SK-N-DZ (cell line): ENCODE measurements at places on chromosomes 13 and 19.

- DNase-seq = no peak
Observed at GRCh38 chr13:108643646-108644353, 14.4 kb downstream of the MYO16 start.

DNA sequence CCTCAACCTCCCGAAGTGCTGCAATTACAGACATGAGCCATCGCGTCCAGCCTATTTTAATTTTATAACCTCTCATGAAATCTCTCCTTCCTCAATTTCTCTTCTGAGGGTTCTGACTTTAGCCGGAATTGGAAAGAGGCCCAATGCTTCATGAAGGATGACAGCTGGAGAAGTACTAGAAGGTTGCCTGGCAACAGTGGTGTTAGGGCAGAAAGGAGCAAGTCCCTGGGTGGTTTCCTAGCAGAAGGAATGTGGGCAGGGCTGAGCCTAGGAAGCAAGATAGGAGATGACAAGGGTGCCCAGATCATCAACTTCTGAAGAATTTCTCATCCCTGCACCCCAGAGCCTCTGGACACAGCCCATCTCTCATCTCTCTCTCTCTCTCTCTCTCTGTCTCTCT lies 25.8 kb downstream of the CACNG6 start:
- DNase-seq = no peak

DNA sequence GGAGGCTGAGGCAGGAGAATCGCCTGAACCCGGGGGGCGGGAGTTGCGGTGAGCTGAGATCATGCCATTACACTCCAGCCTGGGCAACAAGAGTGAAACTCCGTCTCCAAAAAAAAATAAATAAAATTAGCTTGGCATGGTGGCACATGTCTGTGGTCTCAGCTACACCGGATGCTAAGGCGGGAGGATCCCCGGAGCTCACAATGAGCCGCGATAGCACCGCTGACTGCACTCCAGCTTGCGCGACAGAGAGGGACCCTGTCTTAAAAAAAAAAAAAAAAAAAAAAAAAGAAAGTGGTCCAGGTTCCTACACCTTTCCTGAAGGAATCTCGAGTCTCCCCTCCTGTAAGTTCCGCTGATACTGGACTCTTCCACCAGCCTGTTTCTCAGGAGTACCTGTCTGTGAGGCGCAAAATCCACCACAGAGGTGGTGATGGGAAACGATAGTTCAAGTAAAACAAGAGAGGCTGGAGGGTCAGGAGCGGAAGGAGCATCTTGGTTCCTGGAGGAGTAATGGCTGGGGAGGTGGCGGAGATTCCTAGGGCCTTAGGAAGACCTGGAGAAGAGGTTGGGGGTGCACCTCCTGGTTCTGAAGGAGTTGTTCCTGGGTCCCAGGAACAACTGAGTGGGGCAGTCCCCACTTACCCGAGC lies 471 bp downstream of the FUT1 start:
- no peak for DNase-seq

DNA sequence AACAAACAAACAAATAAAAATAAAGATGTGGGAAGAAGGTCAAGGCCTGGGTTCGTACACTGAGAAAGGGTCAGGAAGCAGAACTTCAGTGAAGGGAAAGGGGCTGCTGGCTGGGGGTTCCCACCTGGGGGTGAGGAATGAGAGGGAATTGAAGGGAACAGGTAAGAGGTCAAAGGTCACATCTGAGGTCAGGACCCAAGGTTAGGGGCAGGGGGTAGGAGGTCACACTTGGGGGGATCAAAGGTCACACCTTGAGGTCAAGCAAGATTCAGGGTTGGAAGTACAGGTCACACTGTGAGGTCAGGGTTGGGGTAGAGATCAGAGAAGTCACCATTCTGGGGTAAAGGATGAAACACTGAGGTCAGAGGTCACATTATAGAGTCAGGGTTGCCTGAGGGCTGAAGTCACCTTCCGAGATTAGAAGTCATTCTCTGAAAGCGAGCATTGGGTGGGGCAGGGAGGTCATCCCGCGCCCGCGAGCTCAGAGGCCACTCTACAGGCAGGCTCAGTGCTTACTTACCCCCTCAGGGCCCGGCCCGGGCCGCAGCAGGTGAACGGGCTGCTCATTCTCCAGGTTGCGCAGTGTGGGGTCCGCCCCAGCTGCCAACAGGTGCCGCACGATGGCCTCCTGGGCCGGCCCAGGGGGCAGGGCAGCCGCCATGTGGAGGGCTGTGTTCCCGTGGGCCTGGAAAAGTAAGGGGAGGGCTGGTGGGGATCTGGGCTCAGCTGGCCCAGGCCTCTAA lies 10.8 kb downstream of the NFKBID start:
- no peak for DNase-seq

DNA sequence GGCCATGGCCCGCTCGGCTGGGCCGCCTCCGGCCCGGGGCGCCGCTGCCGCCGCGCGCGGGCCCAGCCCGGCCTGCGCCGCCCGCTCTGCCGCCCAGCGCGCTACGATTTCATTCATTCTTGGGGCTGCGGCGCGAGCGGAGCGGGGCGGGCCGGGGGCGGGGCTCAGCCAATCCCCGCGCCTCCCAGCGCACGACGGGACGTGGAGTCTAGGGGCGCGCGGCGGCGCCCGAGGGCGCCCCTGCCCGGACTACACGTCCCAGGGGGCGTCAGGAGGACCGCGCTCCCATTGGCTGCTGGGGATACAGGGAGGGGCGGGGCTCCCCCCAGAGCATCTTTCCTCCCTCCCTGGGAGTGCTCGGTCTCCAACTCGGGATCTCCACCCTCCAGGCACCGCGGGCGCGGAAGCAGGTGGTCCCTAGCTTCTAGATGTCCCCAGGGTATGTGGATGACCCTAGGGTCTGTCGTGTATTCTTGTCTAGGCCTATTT lies 5.6 kb upstream of the DPF1 start:
- peak; percentile 93 for DNase-seq

DNA sequence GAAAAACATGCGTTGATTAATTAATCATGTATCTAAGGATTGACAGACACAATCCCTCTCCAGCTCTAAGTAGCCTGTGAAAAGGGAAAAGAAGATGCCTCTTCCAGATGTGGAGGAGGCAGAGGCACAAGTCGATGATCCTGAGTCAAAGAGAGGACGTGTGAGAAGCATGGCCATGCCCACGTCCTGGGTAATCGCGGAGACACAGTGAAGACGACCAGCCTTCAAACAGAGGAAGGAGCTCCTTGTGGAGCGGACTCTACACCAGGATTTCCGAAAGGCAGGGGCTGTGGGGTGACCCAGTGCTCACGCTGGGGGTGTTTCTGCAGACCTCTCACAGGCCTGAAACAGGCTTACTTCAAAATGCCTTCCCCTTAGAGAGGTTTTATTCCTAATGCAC lies 70.5 kb downstream of the COL4A1 start:
- DNase-seq = no peak

DNA sequence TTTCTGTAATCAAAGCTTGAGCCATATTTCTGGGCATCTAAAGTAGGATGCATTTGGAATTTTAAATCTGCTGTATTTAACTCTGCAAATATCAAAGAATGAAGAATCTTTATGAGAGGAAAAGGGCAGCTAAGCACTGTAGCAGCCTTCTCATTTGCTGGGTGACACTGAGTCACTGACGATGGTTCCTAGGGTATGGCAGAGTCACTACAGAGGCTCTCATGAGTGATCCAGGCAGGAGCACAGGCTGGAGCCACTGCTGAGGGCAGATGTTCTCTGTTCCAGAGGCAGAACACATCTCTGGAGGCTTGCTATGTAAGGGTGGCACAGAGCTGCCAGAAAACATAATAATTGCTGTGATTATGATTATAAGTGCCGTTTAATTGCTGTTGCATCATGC lies 340.7 kb upstream of the HTR2A start:
- no peak for DNase-seq

DNA sequence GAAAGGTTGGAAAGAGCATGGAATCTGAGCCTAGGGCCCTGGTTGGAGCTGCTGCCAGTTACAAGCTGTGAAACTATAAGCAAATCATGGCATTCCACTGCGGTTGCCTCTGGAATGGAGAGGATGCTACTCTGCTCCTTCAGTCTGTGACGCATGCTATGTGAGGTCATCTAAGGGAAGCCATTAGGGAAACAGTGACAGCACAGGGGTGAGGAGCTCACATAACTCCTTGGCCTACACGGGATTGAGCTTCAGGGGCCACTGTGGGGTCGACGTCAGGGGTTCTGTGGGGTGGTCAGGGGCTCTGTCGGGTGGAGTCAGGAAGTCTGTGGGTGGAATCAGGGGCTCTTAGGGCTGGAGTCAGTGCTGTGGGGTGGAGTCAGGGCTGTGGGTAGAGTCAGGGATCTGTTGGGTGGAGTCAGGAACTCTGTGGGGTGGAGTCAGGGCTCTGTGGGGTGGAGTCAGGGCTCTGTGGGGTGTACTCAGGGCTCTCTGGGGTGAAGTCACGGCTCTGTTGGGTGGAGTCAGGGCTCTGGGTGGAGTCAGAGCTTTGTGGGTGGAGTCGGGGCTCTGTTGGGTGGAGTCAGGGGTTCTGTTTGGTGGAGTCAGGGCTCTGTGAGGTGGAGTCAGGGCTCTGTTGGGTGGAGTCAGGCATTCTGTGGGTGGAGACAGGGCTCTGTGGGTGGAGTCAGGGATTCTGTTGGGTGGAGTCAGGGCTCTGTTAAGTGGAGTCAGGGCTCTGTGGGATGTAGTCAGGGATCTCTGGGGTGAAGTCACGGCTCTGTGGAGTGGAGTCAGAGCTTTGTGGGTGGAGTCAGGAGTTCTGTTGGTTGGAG lies 35.8 kb upstream of the MEDAG start:
- DNase-seq = peak; percentile 37

DNA sequence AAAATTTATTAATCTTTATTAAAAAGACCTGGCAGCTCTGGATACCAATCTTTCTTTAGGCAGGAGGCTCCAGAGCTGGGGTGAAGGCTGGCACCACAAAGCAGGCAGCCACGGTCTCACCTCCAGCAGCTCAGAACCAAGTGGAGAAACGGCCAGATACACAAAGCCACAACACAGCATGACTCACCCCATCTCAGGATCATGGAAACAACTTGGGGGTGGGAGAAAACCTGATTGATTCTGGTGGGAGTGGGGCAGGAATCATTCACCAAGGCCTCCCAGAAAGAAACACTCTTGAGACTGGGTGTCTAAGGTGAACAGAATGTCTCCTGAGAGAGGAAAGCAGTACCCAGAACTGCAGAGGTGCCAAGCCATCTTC lies 64.2 kb downstream of the CRYL1 start:
- no peak for DNase-seq

- no peak for DNase-seq
Observed at GRCh38 chr13:38419312-38419873, 69.7 kb downstream of the UFM1 start.

DNA sequence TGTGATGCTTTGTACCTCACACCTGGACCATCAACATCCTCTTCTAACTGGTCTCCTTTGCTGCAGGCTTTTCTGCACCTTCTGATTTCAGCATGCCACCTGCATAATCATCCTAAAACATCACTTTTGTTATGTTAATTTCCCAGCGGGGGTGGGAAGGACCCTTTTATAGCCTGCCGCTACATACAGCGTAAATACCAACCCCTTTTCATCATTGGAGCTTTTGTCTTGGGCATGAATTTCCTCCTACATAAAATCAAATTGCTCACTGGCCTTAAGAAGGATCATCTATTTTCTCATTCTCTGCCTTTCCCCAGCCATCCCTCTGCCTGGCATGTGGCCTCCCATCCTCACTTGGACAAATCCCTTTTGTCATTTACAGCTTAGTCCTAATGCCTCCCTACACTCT lies 124.7 kb downstream of the RBM26 start:
- DNase-seq = no peak
